ENCODE measurements at places on chromosomes 5 and 9.

GRCh38 chr5:158461240-158461854 is 602.4 kb upstream of the CLINT1 start:
- no peak for DNase-seq

GRCh38 chr5:166354332-166354731 is 1937.1 kb upstream of the WWC1 start:
- DNase-seq: no peak

- no peak for DNase-seq
These were observed 151.8 kb upstream of the EPB41L4A start for GRCh38 chr5:112570708-112571444.

GRCh38 chr9:70465904-70466303 is 51.4 kb upstream of the KLF9 start:
- no peak for DNase-seq

- DNase-seq: no peak
These were observed 30.4 kb upstream of the FYB1 start for GRCh38 chr5:39249564-39250274.
